Thoracic aorta (tissue), 2 donors: ENCODE measurements at places on chromosomes 3 and 15.

DNA sequence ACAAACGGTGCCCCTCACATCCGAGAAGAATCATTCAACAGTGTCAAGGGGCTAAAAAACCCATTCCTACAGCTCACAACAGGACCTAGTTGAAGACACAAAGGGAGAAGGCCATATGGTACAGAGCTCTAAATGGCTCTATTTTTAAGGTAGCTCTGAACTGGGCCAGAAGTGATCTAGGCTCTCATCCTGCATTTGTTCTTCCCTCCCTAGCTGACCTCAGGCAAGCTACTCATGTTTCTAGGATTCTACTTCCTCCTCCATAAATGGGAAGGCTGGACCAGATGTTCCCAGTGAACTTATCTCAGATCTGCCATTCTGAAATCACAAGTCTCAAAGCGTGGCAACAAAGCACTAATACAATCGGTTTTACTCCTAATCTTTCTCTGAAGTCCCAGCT is 62.3 kb downstream of the CPNE4 start:
- no peak for DNase-seq

- no peak for DNase-seq
These were observed 4.3 kb upstream of the TSEN2 start for GRCh38 chr3:12479919-12480427.

DNA sequence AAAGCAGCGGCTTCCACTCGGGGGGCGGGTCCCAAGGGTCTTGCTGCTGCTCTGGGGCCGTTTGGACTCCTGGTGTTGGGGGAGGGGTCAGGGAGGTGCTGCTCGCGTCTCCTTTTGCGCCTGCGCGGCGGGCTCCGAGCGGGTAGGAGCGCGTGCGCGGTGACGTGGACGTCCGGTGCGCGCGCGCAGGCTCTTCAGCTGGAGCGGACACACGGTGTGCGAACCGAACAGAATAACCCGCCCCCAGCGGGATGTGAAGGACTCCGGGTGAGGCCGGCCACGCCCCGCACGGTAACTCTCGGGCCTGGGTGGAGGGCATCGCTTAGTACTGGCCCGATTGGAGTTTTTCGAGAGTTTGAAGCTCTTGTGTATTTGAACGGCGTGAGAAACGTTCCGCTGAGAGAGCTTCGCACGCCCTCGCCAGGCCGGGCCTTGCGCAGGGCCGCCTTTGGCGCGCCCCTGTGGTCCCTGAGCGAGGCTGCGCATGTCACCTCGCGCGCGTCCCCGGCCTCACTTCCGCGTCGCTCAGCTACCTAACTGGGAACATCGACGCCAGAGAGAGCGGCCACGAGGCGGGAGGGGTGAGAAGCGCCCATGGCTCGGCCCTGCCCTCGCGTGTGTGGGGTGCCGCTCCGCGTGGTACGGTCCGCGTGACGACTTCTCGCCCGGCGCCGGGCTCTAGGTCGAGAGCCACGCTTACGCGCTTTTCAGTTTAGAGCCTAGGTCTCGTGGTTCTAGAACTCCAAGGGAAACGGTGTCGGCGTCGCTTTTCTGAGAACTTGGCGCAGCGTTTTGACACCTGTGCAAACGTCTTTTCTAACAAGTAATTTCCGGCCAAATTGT is at the start of gene MGA:
Gene MGA, plus strand, starts transcription at position 171 of the 843 bp plus-strand sequence.
- DNase-seq = peak; percentile 64

GRCh38 chr3:95289295-95289694 is 1226.4 kb downstream of the NSUN3 start:
- DNase-seq = no peak

DNA sequence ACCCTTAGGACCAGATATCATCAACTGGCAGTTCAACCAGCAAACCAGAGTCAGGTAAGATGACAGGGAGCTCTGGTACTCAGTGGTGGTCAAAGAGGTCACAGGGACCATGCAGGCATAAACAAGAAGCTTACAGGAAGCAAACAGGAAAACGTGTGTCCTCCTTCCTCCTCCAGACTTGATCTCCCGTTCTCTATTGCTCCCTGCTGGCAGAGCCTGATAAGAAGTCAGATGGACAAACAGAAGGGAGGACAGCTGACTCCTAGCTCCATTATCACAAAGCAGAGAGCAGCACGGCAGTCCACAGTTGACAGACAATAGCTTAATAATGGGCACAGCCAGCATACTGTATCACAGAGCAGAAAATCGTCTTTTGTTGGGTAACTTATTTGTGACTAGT is 156.5 kb upstream of the SLC2A2 start:
- no peak for DNase-seq

DNA sequence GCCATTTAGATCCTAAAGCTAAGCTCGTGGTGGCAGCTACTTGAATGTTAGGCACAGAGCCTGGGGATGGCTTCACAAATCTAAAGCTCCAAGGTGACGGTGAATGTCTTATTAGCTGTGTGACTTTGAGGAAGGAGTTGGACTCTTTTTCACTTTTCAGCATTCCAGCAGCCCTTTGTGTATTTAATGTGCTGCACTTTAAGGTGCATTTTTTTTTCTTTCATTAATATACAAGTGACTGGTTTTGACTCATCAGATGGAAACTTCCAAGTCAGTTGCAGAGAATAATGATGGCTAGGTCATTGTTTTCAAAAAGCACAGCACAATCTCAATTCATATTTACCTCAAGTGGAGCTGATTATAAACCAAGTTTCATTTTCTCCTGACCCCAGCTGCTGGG is 55.8 kb downstream of the TMED3 start:
- DNase-seq = no peak

GRCh38 chr3:111538681-111539083 is 3.3 kb upstream of the CD96 start:
- no peak for DNase-seq

GRCh38 chr3:71355037-71355436 is 228.5 kb downstream of the FOXP1 start:
- no peak for DNase-seq

- DNase-seq = no peak
These were observed 142.7 kb downstream of the NSMCE3 start for GRCh38 chr15:29126821-29127461.

DNA sequence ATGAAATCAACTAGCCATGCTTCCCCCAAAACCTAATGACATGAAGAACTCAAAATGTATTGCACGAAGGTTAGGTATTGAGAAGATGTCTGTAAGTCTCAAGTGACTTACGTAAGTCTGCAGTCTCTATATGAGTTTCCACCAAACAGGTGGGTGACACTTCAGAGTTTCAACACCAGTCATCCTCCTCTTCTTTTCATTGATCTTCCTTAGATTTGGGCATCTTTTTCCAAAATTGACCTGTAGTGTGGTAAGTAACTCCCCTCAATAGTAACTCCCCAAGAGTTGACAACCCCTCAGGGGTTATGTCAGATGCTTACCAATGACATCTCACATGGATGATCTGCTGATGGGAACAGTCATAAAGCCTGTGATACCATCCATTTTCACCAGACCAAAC is 46.1 kb downstream of the GPR176 start:
- DNase-seq = no peak

- DNase-seq = no peak
These were observed 6.1 kb downstream of the TBC1D21 start for GRCh38 chr15:73879426-73879825.

GRCh38 chr3:40752492-40752891 is 227.7 kb downstream of the ZNF621 start:
- DNase-seq = no peak

- DNase-seq = no peak
These were observed 13.5 kb downstream of the SLCO3A1 start for GRCh38 chr15:91866971-91867372.

GRCh38 chr3:117719316-117719926 is 1009.8 kb downstream of the TUSC7 start:
- DNase-seq = no peak

GRCh38 chr3:47419083-47420043 is 38.5 kb downstream of the PTPN23 start:
- DNase-seq = no peak

DNA sequence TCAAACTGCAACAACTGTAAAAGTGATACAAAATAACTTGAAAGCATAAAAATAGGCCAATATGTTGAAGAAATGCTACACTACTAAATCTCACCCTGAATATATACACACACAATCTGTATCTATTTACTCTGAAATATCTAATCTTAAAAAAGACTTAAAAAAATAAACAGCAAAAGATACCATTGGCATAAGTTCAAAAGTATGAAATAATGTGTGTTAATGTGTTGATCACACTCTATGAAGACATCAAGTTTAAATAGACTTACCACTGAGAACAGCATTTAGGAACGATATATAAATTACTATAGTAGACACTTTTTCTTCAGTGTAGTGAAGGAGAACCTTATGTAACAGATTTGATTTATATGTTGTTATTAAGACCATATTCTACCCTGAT is 14.1 kb upstream of the SATB1 start:
- DNase-seq = no peak

DNA sequence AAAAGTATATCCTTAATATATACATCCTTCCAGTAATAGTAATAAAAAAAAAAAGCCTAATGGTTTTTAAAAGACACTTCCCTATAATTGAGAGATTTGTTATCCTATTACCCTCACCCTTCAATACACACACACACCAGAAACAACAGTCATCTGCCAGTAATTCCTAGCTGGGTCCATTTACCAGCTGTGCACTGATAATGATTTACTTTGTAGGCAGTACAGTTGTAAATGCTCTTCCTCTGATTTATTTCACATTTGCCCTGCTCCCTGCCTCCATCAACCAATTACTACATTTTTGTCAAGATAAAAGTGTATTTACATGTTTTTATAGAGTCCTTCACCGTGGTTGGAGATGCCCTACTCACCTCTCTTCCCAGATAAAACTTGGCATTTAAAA is 12.4 kb downstream of the TPM1 start:
- DNase-seq = no peak

DNA sequence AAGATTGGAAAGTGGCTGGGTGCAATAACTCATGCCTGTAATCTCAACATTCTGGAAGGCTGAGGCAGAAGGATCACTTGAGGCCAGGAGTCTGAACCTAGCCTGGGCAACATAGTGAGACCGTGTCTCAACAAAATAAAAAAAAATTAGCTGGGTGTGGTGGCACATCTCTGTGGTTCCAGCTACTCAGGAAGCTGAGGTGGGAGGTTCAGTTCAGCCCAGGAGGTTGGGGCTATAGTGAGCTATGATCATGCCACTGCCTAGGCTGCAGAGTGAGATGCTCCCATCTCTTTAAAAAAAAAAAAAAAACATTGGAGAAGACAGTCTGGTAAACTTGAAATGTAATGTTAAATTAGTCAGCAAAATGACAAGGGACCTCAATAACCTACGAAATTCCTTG is 57.9 kb downstream of the STAG1 start:
- no peak for DNase-seq

GRCh38 chr3:106703524-106703923 is 673.7 kb upstream of the CCDC54 start:
- no peak for DNase-seq

- DNase-seq = no peak
These were observed 105.8 kb upstream of the ARL6 start for GRCh38 chr3:97658668-97659285.

GRCh38 chr3:146161663-146162002 is 649 bp upstream of the PLOD2 start:
- DNase-seq = no peak

- DNase-seq = no peak
These were observed 230.1 kb downstream of the CLSTN2 start for GRCh38 chr3:140164922-140165590.

DNA sequence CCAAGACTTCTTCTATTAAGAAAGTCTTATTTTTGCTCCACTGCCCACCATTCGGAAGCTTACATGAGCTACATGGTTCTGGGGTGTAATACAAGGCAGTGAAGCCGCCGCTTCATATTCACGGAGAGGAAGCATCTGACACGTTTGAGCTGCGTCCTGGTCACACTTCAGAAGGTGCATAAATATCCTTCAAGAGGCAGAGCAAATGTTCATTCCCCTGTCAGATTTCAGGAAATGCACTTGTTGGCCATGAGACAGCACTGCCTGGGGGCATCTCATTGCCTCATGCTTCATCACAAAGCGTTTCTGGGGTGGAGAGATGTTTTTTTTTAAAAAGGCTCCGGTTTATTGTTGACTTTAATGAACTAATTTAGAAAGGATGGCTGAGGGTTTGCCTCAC is 119.9 kb downstream of the CADPS start:
- DNase-seq = no peak

- no peak for DNase-seq
These were observed 35.8 kb upstream of the FBN1 start for GRCh38 chr15:48681353-48681752.

DNA sequence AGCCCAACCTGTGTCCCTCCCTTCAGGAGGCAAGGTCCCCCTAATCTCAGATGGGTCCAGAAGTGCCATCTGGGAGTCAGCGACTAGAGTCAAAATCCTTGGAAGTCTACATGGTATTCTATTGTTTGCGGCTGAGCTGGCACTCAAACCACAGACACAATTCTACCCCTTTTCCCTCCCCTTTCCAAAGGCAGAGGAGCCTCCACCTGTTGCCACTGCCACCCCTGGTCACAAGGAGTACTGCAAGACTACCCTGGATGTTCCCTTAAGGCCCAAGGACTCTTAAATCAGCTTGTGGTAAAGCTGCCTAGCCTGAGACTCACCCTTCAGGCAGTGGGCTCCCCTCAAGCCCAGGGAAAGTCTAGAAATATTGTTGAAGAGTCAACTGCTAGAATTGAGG is 4.3 kb upstream of the OR5H6 start:
- DNase-seq = no peak

- DNase-seq = no peak
These were observed 96.3 kb upstream of the HERC1 start for GRCh38 chr15:63930034-63930433.

DNA sequence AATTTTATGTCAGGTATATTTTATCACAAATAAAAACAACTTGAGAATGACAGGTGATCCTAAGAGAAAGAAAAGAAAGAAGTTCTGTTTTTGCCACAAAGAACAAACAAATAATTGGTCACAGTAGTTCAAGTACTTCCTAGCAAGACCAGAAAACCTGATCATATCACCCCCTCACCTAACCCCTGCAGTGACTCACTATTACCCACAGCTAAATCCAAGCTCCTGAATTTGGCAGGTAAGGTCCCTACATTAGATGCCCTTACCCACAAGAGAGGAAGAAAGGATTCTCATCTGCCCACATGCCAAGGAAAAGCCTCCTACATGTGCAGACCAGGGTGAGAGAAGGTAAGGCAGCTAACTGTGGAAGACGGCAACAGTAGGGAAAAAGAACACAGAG is 4.4 kb downstream of the SSUH2 start:
- DNase-seq = no peak

GRCh38 chr15:99568625-99569352 is 3.0 kb downstream of the MEF2A start:
- DNase-seq = no peak

GRCh38 chr15:39144613-39145499 is 436.0 kb upstream of the THBS1 start:
- DNase-seq = no peak

GRCh38 chr3:107962946-107963345 is 127.9 kb downstream of the CD47 start:
- DNase-seq = no peak

DNA sequence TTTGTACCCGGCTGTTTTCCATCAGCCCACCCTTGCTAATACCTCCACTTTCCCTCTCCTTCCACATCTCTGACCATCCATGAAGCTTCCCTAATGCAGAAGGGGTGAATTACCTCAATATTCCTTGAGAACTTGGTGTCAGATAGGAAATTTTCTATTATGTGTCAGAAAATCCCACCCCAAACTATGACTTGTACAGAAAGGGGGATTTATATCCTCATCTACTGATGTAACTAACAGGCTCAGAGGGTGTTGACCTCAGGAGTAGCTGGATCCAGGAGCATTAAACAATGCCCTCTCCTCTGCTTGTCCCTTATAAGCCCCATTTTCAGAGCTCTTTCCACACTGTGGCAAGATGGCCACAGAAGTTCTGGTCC is 242.8 kb upstream of the TLE3 start:
- no peak for DNase-seq
